Activated T-helper 1 cell treated with anti-CD3 and anti-CD28 coated beads, Interleukin-2, amount 50 U/mL, for 16 hours (primary cell): ENCODE measurements at places on chromosomes 13 and 19.

- DNase-seq, result no peak
These were observed 1.1 kb downstream of the KIR3DL2 start for GRCh38 chr19:54851353-54851752.

DNA sequence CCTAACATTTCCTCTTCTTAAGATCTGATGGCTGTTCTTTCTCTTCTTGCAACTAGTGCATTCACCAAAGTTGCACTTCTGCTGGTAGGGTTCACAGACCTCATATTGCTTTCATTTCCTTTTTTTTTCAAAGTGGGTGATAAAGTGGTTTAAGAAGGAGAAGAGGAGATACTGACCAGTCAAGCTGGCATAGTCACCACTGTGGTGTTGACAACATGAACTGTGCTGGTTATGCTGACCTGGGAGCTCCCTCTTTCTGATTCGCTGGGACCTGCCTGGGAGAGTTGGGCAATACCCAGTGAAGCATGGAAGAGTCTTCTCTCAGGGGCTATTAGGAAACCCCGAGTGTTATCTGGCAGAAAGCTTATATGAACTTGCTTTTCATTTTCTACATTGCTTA lies 222.9 kb downstream of the SLITRK5 start:
- DNase-seq, result no peak

DNA sequence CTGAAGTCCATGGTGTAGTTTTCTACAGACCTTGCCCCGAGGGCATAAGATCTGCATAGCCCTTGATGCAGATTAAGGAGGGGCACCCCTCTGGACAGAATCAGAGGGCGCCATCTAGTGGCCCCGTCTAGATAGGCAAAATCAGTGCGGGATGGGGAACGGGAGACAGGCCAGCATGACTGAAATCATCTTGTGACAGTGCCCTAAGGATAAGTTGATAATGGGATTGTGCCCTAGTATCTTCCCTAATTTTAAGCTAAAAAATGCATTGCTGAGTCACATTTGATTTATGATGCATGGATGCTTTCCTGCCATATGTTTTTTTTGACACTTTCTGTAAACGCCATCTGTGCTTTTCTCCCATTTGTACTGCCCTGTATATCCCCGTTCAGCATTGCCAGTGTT lies 19.0 kb upstream of the GPI start:
- peak; percentile 45 for DNase-seq

GRCh38 chr13:98541701-98542203 lies 35.2 kb downstream of the STK24 start:
- DNase-seq, result no peak

GRCh38 chr19:1648920-1649541 lies 3.4 kb downstream of the TCF3 start:
- no peak for DNase-seq
